Stimulated activated CD4-positive, alpha-beta T cell treated with anti-CD3 and anti-CD28 coated beads, Interleukin-4, amount 100 ng/mL, for 1 hour (primary cell): ENCODE measurements at places on chromosomes 2 and 18.
A peak's percentile ranks its signal among the peaks of the same experiment; 100 is the strongest.

GRCh38 chr18:12455496-12455895 is 47.8 kb downstream of the PRELID3A start:
- DNase-seq: no peak

- DNase-seq: no peak
These were observed 169.6 kb downstream of the ZEB2 start for GRCh38 chr2:144350151-144350802.

- DNase-seq: no peak
These were observed 12.8 kb upstream of the MSGN1 start for GRCh38 chr2:17803497-17803896.

- no peak for DNase-seq
These were observed 12.5 kb upstream of the INO80D start for GRCh38 chr2:206098471-206098870.

DNA sequence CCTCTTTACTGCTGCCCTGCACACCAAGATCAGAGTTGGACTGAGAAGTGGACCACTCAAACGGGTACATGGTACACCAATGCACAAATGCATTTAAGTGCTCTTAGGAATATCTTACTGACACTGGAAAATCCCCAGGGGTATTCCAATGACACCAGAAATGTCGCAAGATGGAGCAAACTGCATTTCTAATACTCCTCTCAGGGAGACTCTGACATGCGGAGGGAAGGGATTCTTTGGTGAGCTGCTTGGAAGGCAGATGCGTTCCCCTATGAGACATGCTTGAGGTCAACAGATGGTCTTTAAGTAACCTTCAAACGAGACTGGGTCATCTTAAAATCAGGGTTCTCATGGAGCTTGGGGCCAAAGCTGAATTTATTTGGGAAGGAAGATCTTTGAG is 521.8 kb upstream of the TCF4 start:
- DNase-seq: no peak

- DNase-seq: no peak
These were observed 86.1 kb downstream of the LPIN1 start for GRCh38 chr2:11832531-11832930.

DNA sequence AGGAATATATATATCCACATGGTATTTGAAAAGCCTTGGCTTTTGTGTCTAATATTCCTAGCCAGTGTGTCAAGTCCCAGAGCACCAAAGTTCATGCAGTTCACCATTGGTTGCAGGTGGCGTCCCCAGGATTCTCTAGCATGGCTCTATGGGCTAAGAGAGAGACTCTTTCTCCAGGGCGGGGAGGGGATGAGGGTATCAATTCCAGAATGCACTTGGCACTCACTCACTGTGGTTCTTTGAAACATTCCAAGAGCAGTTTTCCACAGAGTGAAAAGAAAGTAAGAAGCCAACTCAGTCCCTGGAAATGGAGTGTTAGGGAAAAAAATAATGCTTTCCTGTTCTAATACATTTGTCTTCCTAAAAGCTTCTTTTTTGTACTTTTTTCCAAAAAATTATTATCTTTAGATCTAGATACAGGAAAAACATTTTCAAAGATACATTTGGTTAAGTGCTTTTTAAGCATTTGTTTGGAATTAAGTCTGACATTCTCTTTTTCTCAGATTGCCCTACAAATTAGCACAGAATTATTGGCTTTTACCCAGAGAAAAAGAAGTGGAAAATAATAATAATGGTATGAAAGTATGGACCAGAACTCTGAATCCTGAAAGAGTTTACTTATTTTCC is 239.9 kb downstream of the PAX3 start:
- no peak for DNase-seq

DNA sequence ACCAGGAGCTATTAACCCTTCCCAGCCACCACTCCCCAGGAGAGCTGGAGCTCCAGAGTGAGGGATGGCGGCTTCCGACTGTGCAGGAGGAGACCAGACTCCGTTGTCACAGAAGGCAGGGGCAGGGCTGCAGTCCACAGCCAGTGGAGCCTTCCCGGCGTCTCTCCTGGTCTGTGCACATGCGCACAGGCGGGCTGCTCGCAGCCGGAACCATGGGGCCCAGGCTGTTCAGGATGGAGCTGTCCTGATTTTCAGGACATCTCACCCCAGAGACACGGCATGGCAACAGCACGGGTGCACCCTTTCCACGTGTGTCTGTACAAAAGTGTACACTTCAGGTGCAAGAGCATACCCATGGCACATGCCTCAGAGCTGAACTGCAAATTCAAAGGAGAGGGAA is 28.9 kb downstream of the EIPR1 start:
- no peak for DNase-seq

GRCh38 chr18:13909141-13909940 is 6.0 kb downstream of the MC2R start:
- DNase-seq: no peak

GRCh38 chr2:215019521-215020145 is 118.8 kb downstream of the ABCA12 start:
- no peak for DNase-seq

GRCh38 chr2:172047566-172048507 is 37.5 kb upstream of the DLX1 start:
- DNase-seq: no peak

- no peak for DNase-seq
These were observed 65.3 kb downstream of the LCLAT1 start for GRCh38 chr2:30512243-30512886.

DNA sequence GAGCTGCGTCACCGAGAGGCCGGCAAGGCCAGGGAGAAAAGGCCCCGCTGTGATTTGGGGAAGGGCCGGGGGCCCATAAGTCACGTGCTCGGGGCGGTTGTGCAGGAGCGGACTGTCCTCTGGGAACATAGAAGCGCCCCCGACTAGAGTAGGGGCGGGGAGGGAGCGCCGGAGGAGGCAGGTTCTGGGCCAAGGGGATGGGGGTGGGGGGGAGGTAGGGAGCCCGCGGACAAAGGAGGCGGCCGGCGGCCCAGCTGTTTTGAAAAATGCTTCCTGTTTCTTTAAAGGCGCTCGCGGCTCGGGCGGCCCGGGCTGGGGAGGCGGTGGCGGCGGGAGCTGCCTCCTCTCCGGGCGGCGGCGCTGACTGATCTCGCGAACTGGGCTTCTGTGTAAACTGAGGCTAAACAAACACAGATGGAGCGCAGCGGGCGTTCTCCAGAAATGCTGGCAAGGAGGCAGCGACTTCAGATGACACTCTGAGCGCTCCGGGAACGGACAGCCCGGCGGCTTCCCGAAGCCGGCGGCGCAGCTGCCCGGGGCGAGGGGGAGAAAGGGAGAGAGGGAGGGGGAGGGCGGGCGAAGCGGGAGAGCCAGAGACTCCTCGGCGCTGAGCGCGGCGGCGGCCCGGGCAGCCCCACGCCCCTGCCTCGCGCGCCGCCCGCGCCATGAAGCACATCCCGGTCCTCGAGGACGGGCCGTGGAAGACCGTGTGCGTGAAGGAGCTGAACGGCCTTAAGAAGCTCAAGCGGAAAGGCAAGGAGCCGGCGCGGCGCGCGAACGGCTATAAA is at the start of gene ATOH8:
TSS of gene ATOH8 (plus strand) at position 467 of the 788 bp plus-strand sequence. CDS start at position 666, 199 bp downstream.
- DNase-seq: peak; percentile 21

DNA sequence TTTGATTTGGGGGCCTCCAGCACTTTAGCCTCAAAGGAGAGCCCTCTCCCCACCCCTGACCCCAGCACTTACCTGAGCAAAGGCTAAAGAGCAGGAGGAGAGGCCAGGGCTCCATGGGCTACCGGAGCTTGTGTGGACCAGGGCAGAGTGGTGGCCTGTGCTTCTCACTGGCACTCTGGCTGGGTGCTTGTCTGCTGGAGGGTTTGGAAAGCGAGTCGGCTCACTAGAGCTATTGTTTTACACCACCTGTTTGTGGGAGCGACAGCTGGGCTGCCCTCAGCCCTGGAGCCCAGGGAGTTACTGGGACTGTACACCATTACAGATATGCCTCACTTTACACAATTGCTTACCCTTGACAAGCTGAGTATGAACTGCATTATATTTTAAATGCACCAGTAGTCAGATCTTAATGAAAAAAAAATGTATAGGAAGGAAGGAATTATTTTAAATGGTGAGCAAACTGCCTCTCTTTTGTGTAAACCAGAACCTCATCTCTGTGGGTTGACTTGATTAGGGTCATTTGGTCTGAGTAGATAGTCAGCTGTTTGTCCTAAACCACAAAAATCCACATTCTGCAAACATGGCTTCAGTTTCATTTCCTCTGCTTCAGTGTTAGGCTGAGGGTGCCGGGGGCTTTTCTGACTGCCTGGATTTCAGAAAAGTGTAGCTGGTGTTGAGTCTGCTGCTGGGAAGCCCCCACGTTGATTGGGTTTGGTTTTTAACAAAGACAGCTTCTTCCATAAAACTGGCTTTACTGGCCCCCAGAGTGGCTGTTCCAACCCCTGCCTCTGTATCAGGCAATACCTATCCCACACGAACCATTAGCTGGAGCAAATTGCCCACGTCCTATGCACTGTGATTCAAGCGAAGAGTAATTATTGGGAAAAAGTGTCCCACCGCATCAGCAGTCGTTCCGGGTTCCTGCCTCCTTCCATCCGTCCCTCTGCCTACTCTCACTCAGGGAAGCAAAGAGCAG is at the start of gene CHRNA1:
TSS of gene CHRNA1 (minus strand) at position 193 of the 976 bp plus-strand sequence. CDS start at position 115, 78 bp downstream.
- no peak for DNase-seq

DNA sequence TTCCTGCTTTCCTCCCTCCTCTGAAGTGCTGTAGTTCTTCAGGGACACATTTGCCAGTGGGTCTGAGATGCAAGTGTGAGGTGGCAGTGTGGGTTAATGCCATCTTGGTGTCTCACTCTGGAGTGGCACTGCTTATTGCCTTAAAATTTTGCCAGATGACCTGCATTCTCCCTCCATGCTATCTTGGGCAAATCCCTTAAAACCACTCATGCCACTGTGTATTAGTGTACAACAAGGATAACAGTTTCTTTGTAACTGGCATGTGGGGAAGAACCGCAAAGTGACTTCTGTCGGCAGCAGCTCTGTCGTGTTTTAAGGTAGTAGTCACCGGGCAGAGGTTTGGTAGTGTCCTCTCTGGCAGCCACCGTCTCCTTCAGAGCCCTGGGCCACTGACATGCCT is 124.2 kb downstream of the NEDD4L start:
- DNase-seq: no peak

- DNase-seq: no peak
These were observed 186.3 kb upstream of the SMAD7 start for GRCh38 chr18:49137093-49137492.
